ENCODE measurements at places on chromosomes 6 and 20. TPM values are rescaled to one million over a fixed set of nuclear protein-coding genes. Genes with fewer than 3 reads are reported as not detected.

The PTPRT gene
- not detected for total RNA-seq

The PAK5 gene
- total RNA-seq = 0.21 TPM

The HSPA12B gene
- 0.12 TPM for total RNA-seq

The ACTL10 gene
- not detected for total RNA-seq

The CRIP3 gene
- total RNA-seq = not detected

The SMLR1 gene
- total RNA-seq = not detected

The SLC17A3 gene
- not detected for total RNA-seq

The CLPSL2 gene
- total RNA-seq = not detected

GRCh38 chr6:42147138-42147562, 4.7 kb upstream of the C6orf132 start:
- no peak for DNase-seq

- DNase-seq = no peak
Observed at GRCh38 chr6:42627674-42628073, 63.8 kb downstream of the UBR2 start.

- peak; percentile 93 for DNase-seq
Observed at GRCh38 chr6:74879234-74879633, 326.6 kb downstream of the COL12A1 start.

DNA sequence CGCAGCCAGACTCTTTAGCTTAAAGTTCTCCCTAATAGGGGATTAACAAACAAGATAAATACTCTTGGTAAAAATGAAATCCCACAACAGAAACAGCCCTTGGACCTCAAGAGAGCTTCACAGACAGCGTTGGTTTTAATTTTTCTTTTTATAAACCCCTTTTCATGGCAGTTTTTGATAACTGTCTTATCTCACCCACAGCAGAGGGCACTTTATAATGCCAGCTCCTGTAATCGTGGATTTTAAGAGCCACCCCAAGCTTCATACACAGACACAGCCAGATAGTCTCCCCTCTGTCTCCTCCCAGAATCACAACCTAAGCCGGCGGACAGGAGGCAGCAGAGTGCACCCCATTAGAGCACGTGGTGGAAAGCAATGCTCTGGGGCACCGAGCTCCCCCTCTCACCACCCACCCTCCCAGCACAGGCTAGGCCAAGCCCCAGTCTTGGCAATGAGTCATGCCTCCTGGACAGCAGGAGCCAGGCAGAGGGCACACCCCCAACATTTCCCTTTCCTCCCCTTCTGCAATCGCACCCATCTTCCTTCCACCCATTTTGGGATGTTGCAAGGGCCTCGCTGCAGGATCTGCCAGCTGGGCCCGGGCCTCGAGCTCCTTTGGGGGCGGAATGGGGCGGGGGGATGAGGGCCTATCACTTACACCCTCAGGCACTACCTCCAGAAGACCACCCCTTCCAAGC, 2.4 kb downstream of the JAG1 start:
- peak; percentile 98 for DNase-seq

DNA sequence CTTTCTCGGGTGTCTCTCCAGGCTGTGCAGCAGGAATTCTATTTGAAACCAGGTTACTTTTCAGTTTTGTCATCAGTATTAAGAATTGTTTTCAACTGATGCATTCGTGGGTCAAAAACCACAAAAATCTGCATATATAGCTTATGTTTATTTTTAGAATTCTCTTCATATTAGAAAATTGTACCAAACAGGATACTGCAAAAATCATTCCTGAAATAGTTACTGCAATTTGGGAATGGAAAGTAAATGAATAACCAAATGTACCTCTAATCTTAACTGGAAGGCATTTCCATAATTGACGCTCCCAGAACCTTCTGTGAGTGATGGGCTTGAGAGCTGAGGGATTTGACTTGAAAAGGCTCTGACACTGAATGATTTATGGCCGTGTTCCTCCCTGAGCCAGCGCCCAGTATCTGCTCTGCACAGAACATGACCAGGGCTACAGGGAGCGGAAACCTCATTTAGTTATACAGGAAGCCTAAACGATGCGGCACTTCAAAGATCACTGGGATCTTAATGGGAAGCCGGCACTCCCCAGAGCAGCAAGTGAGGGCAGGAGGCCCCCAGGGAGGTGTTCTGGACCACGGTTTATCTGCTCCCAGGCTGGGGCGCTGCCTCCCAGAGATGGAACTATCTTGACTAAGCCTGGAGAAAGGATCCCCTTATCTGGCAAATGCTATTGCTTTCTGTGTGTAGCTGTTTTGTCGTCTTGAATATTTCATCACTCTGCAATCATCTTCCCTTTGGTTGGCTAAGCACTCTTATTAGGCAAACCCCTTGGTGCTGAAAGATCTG, 446.0 kb downstream of the QKI start:
- DNase-seq = no peak

- no peak for DNase-seq
Observed at GRCh38 chr6:2141644-2142290, 103.6 kb downstream of the GMDS start.

- no peak for DNase-seq
Observed at GRCh38 chr6:31309641-31310040, 37.7 kb upstream of the HLA-C start.

- DNase-seq = no peak
Observed at GRCh38 chr20:5766085-5766764, 16.0 kb downstream of the SHLD1 start.

DNA sequence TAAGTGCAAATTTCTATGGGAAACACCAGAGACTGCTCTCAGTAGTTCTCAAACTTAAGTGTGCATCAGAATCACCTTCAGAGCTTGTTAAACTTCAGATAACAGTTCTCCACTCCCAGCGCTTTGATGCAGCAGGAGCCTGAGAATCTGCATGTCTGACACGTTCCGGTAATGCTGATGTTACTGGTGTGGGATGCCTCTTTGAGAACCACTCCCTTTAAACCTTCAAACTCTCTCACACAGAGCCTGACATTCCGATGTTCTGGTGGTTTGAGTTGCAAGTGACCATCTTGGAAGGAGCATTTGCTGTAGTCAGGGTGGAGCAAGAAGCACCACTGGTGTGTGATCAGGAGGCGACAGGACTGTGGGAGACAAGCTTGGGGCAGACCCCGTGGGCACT, 57.9 kb downstream of the OTOR start:
- no peak for DNase-seq

GRCh38 chr6:155472886-155473285, 17.2 kb upstream of the NOX3 start:
- DNase-seq = peak; percentile 65

DNA sequence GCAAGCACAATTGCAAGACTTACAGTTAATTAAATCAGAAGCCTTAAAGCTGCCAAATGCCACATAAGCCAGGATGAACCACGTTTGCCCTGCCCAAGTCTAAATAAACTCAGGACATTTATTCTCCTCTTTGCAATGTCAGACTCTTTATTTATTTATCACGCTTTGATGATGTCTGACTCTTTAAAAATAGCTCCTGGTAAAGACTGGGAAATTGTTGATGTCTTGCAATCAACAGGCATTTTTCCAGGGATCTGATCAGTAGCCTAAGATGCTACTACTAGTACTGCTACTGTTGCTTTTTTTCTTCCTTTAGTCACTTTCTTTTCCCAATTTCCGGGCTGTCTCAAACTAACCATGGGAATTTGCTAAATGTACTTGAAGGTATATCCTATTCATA, 365.8 kb upstream of the MARCKS start:
- no peak for DNase-seq

DNA sequence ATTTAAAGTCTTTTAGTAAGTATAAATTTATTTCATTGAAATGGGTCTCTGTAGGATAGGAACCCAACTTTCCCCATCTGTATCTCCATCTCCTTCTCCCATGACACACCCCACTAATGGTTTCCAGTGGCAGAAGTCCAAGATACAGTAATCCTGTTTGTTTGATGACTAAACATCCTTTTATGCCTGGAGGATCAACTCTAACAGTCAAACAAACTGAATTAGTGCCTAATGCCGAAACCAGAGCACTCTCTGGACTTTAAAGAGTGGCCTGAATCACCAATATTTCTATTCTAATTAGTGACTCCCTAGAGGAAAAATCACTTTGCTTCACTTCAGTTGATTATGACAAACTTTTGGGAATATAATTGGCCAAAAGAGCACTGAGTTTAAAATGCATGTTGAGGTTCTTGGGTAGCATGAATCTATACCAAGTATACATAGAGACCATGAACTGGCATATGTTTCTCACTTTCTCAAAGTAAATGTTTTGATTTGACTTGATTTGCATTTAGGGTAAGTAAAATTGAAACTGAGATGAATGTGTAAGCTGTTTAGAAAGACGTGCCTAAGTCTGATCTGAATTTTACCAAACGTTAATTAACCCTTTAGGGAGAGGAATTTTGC, 776.4 kb upstream of the NRSN1 start:
- peak; percentile 81 for DNase-seq

GRCh38 chr6:21087188-21087587, 506.4 kb upstream of the SOX4 start:
- DNase-seq = no peak

GRCh38 chr6:150527100-150527499, 72.6 kb upstream of the PLEKHG1 start:
- DNase-seq = peak; percentile 21

GRCh38 chr6:89597988-89598387, 40.6 kb downstream of the LYRM2 start:
- peak; percentile 15 for DNase-seq

GRCh38 chr6:142953373-142954273, 8.6 kb upstream of the HIVEP2 start:
- DNase-seq = no peak

- no peak for DNase-seq
Observed at GRCh38 chr6:169893624-169894023, 142.2 kb downstream of the ERMARD start.
